Stimulated activated CD4-positive, alpha-beta T cell treated with anti-CD3 and anti-CD28 coated beads, Interleukin-4, amount 100 ng/mL, for 24 hours (primary cell): ENCODE measurements at places on chromosomes 7 and 10.

DNA sequence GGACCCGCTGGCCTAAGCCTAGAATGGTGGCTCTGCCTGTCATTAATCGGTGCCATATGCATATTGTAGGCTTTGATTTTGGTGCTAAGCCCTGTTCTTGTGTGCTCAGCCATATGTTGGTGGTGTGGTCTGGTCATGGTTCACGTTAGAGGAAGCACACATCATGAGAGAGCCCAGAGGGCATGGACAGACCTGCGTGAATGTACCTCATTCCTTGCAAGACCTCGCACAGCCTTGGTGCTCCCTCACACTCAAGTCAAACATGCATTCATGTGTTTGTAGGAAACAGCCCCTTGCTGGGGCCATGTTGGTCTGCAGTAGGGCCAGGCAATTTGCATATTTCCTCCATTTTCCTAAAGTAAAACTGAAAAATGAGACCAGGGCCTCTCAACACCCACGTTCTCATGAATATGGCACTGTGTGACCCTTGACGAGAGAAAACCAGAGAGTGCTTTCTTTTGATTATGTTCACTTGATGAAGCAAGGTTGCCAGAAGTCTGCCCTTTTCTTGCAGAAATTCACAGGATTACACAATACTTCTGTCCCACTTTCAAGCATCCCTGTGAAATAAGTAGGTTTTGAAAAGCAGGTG, 268.7 kb downstream of the CELF2 start:
- no peak for DNase-seq

DNA sequence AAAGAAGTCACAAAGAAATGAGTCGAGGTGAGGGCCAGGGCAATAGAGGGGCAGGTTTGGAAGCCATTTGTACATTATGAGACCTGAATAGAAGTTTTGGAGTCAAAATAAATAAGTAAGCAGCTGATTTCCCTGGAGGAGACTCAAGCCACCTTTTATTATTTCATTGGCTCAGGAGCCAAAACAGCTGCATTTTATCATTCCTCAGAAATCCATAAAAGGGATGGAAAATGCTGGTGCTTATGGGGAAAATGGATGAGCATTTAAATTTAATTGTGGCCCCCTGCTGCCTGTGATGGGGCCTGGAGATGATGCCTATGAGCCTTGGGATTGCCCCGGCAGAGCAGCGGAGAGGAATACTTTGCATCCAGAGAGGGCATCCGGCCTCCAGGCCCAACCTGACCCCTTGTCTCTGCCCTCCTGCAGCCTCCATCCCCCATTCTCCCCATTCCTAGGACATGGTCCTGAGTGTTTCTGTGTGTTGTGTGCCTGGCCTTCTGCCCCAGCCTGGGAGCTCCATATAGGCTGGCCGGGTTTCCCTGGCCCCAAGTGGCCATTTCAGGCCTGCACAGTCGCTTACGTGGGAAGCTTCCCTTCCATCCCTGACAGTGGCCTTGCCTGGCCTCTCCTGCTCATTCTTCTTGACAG, 296.8 kb upstream of the ZMIZ1 start:
- no peak for DNase-seq

DNA sequence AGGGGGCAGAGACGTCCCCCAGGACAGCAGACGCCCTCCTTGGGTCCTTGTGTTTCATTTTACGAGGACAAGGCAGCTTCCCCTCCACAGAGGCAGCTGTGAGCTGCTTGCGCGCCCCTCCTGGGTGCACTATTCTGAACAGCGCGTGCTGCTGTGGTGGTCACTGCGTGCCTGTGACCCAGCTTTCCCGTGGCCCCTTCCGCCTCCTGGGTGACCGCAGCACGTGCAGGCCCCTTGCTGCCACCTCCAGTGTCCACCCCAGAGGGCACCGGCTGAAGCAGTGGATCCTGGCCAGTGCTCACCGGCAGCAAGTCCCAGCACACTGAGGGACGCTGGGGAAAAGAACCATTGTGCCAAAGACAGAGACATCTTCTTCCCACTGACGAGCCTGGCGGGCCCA, 81.4 kb downstream of the TCERG1L start:
- DNase-seq: no peak

DNA sequence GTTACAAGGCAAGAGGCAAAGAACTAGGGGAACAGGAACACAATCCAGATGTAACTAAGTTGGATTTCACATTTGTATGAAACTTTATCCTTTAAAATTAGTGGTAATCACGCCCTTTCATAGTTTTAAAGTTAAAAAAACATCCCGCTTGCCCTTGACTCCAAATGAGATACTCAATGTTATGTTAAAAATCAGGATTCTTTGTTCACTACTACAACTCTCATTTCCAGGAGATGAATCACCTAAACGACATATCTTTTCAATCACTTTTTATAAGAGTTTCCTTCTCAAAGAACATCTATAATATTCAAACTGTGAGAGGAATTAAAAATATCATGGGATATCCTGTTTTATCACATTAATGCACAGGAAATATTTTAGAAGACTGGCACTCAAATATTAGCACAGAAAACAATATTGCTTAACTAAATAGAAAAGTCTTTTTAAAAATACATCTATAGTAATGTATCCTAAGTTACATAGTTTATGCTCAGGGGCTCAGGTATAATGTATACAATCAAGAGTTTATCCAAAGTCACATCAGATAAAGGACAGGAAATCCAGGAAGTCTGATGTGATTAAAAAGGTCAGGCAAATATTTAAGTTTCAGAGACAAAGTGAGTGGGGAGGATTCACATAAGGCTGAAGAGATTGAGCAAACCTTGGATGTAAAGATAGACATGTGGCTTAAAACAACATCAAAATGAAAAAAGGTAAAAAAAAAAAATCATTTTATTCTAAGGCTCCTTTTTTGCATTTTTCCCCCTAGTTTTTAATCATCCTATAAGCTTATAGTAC, 41.9 kb downstream of the CADPS2 start:
- DNase-seq: no peak

- DNase-seq: no peak
Observed at GRCh38 chr10:3391657-3392056, 219.1 kb upstream of the PITRM1 start.

DNA sequence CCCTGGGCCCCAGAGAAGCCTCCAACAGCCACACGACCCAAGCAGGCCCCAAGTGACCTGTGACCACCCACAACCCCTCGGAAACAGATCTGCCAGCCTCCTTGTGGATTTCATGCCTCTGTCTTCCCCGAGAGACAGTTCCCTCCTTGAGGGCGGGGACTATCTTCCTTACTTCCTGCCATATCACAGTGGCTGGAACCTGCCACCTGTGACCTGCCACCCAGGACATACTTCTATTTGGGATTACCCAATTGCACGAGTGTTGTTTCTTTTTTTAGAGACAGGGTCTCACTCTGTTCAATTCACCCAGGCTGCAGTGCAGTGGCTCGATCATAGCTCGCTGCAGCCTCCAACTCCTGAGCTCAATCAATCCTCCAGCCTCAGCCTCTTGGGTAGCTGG, 25.9 kb downstream of the TNRC18 start:
- DNase-seq: no peak

DNA sequence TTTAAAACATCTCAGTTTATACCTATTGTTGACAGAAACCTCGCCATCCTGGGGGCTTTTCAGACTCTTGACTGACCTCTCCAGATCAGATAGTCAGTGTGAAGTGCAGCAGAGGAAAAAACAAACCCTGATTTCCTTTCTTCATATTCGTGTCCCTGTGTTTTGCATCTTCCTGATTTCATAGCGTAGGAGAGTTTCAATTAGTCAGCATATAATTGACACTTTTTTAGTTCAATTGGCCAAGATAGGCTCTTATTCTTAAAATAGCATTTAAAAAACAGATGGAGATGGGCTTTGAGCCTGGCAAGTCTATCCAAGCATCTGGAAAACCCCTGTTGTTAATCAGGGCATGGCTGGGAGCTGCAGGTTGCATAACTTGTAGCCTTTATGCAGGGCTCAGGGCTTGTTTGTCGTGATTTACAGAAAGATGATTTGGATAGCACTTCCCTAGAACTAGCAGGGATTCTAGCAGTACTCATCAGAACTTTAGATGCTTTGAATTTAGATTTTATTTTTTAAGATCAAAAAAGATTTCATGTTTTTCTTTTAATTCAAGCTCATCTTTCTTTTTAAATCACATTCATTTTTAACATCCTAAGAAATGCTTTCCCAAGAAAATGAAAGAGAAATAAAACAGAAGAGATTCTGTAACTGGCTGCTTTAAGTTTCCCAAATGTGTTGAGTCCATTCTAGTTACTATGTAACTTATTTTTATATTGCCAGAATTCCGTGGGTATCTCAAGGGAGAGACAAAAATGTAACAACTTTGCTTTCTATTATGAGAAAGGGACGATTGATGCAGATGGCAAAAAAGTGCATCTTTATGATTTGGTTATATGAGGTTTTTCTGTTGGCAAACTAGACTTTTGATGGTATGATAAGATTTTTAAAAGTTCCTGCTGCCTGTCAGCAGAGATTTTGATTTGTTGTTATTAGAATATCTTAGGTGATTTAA, 270.8 kb upstream of the FZD8 start:
- no peak for DNase-seq

- no peak for DNase-seq
Observed at GRCh38 chr10:6463366-6463765, 116.7 kb downstream of the PRKCQ start.

GRCh38 chr7:115289971-115290370, 368.1 kb downstream of the MDFIC start:
- DNase-seq: no peak
